ENCODE measurements at places on chromosomes 2 and 18. TPM values are rescaled to one million over a fixed set of nuclear protein-coding genes. Genes with fewer than 3 reads are reported as not detected.
A peak's percentile ranks its signal among the peaks of the same experiment; 100 is the strongest.

Gene SLC9A2
- 0.20 TPM for total RNA-seq

Gene DCC
- 2.2 TPM for total RNA-seq

Gene FBXO15
- total RNA-seq: 1.3 TPM

Gene L3MBTL4
- total RNA-seq: 21.0 TPM

- H3K27ac ChIP-seq: no peak overlapping the region
- H3K27me3 ChIP-seq: no peaks in the 10 kb centered on the region
- peak; percentile 92 for DNase-seq
- no peaks in the 10 kb centered on the region for H3K36me3 ChIP-seq
- peaks cover 8% of the 10 kb centered on the region for H3K4me1 ChIP-seq
- no peak overlapping the region for H3K4me3 ChIP-seq
Observed at GRCh38 chr2:25951071-25951547, 31.2 kb downstream of the KIF3C start.

DNA sequence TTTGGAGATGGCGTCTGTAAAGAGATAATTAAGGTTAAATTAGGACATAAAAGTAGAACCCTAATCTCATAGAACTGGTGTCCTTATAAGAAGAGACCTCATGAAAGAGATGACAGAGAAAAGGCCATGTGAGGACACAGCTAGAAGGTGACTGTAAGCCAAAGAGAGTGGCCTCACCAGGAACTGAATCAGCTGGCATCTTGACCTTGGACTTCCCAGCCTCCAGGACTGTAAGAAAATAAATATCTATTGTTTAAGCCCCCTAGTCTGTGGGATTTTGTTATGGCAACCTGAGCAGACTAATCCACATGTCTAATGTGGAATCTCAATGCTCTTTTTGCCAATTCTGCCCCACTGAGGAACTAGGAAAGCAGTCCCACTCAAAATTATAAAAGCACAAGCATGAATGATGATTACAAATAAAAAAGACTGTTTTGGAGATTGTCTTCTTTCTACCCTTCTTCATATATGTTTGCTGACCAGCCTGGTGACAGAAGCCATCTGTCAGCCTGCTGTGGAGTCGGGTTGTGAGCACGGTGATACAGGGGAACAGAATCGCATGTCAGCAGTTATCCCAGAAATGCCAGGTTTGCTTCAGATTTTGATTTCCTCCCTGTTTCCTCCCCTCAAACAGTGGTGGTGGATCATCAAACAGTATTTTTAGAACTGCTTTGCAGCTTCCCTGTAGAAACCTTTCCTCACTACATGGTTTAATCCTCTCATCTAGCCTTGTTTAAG is 54.2 kb downstream of the INPP4A start:
- peak; percentile 24 for DNase-seq
- H3K4me1 ChIP-seq: peaks cover 17% of the 10 kb centered on the region
- no peak overlapping the region for H3K4me3 ChIP-seq
- no peaks in the 10 kb centered on the region for H3K27me3 ChIP-seq
- H3K36me3 ChIP-seq: peaks cover 20% of the 10 kb centered on the region
- peak overlapping the region; percentile 12 for H3K27ac ChIP-seq

DNA sequence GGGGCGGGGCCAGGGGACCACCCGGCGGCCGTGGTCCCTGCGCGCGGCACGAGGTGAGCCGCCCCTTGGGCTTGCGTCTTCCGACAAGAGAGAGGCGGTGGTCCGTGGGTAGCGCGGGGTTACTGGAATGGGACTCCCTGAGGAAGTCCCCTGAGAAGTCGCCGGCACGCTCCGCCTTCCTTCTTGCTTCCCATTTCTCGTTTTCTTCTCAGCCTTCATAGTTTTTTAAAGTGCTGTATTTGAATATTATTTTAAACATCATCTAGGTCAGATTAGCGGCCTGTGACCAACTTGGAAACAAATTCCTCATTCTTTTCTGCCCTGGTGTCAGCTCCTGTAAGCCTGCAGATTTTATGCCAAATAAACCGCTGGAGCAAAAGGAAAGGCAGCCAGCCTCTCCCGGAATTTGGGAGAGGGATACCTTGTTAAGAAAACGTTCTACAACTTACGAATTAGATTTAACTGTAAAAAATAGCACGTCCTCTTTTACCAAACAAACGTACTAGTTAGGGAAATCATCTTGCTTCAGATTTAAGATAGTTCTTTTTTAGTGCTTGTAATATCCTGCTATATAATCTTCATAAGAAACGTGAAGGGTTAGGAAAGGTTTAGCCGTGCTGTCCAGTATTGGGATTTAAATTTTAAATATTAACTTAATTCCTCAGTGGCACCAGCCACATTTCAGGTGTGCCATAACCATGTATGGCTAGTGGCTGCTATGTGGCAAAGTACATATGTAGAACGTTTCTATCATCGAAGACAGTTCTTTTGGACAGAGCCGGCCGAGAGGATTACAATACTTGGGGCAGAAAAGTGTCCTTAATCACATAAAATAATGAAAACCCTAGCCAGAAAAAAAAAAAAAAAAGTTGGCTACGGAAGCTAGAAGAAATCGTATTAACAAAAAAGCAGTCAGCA is 628 bp upstream of the PTPN2 start:
- peak overlapping the region; percentile 100 for H3K27ac ChIP-seq
- H3K36me3 ChIP-seq: no peaks in the 10 kb centered on the region
- DNase-seq: peak; percentile 96
- peak overlapping the region; percentile 82 for H3K4me3 ChIP-seq
- H3K27me3 ChIP-seq: no peaks in the 10 kb centered on the region

GRCh38 chr2:54559006-54559445 is 102.9 kb downstream of the SPTBN1 start:
- peaks cover 38% of the 10 kb centered on the region for H3K4me1 ChIP-seq
- no peak for DNase-seq
- H3K36me3 ChIP-seq: no peaks in the 10 kb centered on the region
- H3K27ac ChIP-seq: peak overlapping the region; percentile 91
- no peaks in the 10 kb centered on the region for H3K27me3 ChIP-seq
- peak overlapping the region; percentile 73 for H3K4me3 ChIP-seq

- DNase-seq: no peak
- no peaks in the 10 kb centered on the region for H3K27me3 ChIP-seq
- H3K36me3 ChIP-seq: peaks cover 54% of the 10 kb centered on the region
- H3K27ac ChIP-seq: no peak overlapping the region
Observed at GRCh38 chr2:20698916-20699613, 32.1 kb downstream of the GDF7 start.

GRCh38 chr2:200066417-200066816 is 111.0 kb downstream of the MAIP1 start:
- no peaks in the 10 kb centered on the region for H3K27me3 ChIP-seq
- H3K4me3 ChIP-seq: no peak overlapping the region
- H3K27ac ChIP-seq: no peak overlapping the region
- no peaks in the 10 kb centered on the region for H3K4me1 ChIP-seq
- no peak for DNase-seq

DNA sequence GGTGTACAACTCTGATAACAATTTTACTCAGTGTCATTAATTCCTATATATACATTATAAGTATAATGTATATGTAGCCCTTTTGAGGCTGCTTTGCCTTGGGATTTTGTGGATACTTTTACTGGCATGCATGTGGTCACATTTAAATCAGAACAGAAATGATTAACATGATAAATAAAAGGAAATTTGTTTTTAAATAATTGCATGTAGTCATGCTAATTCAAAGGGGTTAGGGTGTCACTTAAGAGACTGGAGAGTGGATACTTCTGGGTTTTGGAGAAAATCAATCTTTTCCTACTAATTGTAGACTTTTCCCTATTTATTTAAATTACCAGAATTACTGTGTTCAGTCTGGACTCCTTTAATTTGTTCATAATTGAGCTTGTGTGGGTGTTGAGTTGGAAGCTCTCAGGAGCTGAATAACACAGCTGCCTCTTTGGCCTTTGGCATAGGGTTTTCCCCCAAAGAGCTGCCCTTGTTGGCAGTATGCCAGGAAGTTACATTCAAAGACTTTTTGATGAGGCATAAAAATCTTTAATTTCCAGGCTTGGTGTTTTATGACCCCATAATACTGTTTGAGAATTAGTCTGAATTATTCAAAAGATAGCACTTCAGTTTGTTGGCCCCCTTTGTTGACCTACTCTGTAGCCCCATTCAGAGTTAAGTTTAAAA is 484.7 kb upstream of the NRP2 start:
- no peaks in the 10 kb centered on the region for H3K36me3 ChIP-seq
- H3K27ac ChIP-seq: no peak overlapping the region
- peaks cover 4% of the 10 kb centered on the region for H3K4me1 ChIP-seq
- H3K27me3 ChIP-seq: no peaks in the 10 kb centered on the region
- DNase-seq: no peak
- H3K4me3 ChIP-seq: no peak overlapping the region

DNA sequence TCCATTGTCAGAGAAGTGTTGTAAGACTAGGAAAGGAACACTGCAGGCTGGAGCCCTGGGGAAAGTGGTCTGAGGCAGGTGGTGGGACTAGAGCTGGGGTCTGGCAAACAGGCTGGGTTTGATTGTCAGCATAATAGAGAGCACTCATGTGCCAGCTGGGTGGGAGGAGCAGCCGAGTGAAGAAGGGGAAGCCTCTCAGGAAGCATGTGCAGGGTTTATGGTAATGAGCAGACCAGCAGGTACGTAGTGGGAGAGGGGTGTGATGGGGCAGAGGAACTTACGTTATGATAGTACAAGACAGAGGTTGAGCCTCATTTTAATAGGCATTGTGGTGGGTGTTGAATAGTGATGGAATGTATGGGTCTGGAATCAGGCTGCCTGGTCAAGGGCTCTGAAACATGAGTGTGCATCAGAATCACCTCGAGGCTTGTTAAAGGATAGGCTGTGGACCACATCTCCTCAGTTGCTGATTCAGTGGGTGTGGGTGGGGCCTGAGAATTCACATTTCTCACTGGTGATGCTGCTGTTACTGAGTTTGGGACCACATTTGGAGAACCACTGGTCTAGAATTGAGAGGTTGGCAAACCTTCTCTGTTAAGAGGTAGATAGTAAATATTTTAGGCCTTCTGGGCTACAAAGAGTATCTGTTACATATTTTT is 1.7 kb upstream of the MGAT5 start:
- H3K4me3 ChIP-seq: no peak overlapping the region
- peak; percentile 88 for DNase-seq
- peak overlapping the region; percentile 62 for H3K27ac ChIP-seq
- H3K36me3 ChIP-seq: peaks cover 19% of the 10 kb centered on the region
- H3K27me3 ChIP-seq: no peaks in the 10 kb centered on the region

- no peaks in the 10 kb centered on the region for H3K36me3 ChIP-seq
- H3K4me3 ChIP-seq: no peak overlapping the region
- no peak overlapping the region for H3K27ac ChIP-seq
- no peak for DNase-seq
- H3K27me3 ChIP-seq: no peaks in the 10 kb centered on the region
- H3K4me1 ChIP-seq: no peaks in the 10 kb centered on the region
Observed at GRCh38 chr18:76963936-76964335, 141.6 kb downstream of the ZNF236 start.

Data from spleen (tissue), 13 donors.